Hair follicle dermal papilla cell (primary cell): ENCODE measurements at places on chromosomes 5 and 9. TPM values are rescaled to one million over a fixed set of nuclear protein-coding genes. Genes with fewer than 3 reads are reported as not detected.

The ZNF883 gene
- total RNA-seq, result 4.7 and 6.3 TPM in 2 replicates

The LCN12 gene
- total RNA-seq, result 0.24 TPM in 1 of 2 replicates, not detected in the other

The CNTNAP3B gene
- under 0.01 TPM in 1 of 2 replicates, not detected in the other for total RNA-seq

The MEIKIN gene
- total RNA-seq, result not detected in 2 replicates

The OBP2B gene
- not detected in 2 replicates for total RNA-seq

The SOX30 gene
- total RNA-seq, result under 0.01 TPM in 1 of 2 replicates, not detected in the other

The CA9 gene
- total RNA-seq, result 0.16 TPM in 1 of 2 replicates, not detected in the other

The PCDHA9 gene
- 0.16 and 0.36 TPM in 2 replicates for total RNA-seq

The MARCOL gene
- total RNA-seq, result not detected in 2 replicates

The PRR16 gene
- 42.9 and 51.6 TPM in 2 replicates for total RNA-seq

The CFAP90 gene
- total RNA-seq, result not detected in 2 replicates

The MEGF10 gene
- total RNA-seq, result 6.8 and 14.4 TPM in 2 replicates

The ZDHHC11B gene
- total RNA-seq, result not detected in 2 replicates

The RORB gene
- total RNA-seq, result 0.85 and 1.5 TPM in 2 replicates

The SHISAL2B gene
- not detected in 2 replicates for total RNA-seq
